ENCODE measurements at places on chromosomes 3 and 15.
A peak's percentile ranks its signal among the peaks of the same experiment; 100 is the strongest.

DNA sequence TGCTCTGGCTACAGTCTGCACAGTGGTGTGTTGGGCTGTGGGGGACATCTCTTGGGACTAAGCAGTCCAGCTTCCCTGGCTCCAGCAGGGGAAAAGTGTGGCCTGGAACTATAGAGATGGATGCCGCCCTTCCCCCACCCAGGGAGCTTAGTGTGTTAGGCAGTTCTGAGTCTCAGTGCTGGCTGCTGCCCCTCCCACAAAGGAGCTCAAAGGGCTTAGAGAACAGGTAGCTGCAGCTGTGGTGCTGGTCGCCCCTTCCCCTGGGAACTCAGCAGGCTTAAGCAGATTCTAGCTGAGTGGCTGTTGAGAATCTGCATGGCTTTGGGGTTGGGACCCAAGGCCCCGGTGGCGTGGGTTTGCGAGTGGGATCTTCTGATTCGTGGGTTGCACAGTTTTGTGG lies 190.8 kb downstream of the PDCD6IP start:
- no peak for ATAC-seq

- ATAC-seq: no peak
Measured at GRCh38 chr15:26874774-26875475, 8.1 kb downstream of the GABRA5 start.

DNA sequence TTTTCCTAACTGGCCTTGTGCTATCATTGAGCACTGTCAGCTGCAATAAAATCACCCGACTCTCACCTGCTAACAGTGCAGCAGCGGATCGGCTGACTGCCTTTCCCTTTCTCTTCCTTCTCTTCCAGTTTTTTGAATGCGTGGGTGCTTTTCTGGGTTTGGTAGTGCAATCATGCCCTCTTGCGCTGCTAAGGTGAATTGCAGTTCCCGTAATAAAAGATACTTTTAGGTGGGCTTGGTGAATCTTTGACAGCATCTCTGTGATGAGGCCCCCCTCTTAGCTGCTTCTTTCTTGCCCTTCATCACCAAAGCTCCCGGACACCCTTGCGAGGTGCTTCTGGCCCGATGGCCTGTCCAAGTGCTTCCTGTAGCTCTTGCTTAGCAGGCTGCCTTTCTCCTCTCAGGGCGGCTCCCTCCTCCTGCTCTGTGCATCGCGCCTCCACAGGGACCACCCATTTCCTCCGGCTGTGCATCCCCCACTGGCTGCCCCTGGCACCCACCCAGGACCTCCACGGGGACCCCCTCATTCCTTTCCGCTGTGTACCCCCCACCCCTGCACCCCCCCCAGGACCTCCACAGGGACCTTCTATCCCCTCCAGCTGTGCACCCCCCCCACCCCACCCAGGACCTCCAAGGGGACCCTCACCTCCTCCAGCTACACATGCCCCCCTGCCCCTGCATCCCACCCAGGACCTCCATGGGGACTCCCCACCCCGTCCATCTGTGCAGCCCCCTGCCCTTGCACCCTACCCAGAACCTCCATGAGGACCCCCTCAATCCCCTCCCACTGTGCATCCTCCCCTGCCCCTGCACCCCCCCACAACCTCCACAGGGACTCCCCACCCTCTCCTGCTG lies 50.8 kb upstream of the RPL32 start:
- ATAC-seq: peak; percentile 66

DNA sequence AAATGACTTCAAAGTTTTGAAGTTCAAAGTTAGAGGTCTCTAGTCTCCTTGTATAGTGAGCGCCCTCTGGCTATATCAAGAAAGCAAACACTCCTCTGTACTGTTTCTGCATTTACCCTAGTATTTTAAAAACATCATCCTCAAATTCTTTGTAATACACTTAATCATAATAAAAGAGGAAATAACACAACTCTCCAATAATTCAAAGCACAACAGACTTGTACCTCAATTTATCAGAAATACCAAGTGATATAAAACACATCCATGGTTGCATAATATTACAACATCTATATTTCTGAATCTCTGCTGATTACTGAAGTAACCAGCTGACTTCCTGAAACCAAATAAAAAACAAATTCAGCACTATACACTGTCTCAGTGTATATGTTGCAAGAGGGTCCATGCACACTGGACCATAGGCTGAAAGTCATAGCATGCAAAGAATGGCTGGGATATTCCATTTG lies 12.5 kb downstream of the PLOD2 start:
- ATAC-seq: 0 out of 3 replicates have a peak, but pooled peaks have one; percentile 35

DNA sequence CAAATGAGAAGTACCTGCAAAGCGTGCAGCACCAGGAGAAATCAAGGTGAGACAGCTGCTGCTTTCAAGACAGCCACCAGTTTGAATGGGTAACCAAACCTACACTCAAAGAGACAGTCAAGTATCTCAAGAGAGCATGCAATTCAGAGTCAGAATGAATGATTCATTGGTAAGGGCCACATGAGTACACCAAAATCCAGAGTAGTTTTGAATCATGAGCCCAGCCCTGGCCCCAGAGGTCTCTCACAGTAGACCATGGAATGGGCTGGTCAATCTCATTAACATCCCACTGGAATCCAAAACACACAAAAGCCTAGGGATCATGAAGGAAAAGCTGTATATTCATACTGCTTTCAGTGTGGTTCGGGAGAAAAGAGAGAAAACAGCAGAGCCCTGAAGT lies 242.8 kb downstream of the TBL1XR1 start:
- no peak for ATAC-seq

DNA sequence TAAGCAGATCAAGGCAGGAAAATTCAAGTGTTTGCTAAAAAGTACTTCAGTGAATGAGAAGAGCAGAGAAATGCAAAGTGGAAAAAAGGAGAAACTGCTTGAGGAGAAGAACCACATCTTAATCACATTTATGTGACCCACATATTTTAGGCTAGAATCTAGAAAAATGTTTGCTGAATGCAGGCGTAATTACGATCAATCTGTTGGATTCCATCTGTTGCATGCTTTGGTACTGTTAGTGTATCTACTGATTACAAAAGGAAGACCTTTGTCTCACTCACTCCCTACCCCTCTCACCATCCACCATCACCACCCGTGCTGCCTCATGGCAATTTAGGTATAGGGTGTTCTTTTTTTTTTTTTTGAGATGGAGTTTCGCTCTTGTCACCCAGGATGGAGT lies 9.7 kb upstream of the TBL1XR1 start:
- no peak for ATAC-seq

DNA sequence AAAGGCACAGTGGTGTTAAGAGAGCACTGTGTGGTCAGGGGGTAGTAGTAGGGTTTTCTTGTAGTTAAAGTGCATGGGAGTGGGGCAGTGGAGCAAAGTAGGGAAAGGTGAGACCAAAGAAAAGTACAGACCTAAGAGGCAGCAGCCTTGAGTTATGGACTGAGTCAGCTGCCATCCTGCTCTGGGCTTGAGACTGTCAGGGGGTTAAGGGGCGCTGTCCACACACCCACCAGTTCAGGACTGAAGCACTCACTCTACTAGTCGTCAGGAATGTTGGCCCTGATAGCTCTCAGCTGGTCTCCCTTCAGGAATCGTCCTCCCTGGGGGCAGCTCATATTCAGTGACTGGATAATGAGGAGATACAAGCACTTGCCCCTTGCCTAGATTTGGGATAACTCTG lies 7.9 kb downstream of the CCR4 start:
- ATAC-seq: 0 out of 3 replicates have a peak, but pooled peaks have one; percentile 46

- peak; percentile 77 for ATAC-seq
Measured at GRCh38 chr3:145776782-145777408, 384.1 kb downstream of the PLOD2 start.

- no peak for ATAC-seq
Measured at GRCh38 chr3:126124896-126125295, 41.0 kb upstream of the SLC41A3 start.

- no peak for ATAC-seq
Measured at GRCh38 chr3:6791161-6791560, 69.8 kb upstream of the GRM7 start.

DNA sequence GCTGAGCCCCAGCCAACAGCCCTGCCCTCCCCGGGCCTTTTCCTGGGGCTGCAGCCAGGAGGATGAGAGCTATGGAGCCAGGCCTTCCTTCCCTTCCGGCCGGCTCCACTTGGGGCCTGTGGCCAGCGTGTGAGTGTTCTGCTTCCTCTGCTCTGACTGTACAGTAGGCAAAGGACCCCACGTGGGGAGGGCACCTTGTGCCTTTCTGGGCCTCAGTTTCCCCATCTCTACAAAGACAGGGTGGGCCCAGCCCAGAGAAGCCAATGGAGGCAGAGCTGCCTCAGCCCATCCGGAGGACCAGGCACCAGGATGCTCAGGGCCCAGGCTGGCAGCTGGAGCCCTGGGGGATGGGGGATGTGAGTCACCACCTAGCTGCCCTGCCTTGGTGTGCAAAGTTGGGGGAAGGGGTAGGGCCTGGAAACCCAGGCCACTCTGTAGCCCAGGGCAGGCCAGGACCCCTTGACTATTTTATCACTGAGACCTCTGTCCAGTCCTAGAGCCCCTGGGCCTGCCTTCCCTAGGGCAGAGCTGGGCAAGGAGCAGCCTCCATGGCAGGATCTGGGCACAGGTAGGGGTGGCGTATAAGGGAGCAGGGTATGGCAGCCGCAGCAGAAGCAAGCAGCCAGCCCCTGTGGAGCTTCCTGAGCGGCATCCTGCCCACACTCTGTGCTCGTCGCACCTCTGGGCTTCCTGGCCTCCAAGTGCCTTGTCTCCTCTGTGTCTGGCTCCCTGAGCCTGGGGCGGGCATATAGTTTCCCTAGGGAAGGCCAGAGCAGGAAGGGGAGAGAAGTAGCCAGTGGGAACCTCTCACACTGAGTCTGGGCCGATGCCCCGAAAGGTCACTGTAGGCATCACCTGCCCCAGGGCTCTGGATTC lies 1.8 kb downstream of the PSTPIP1 start:
- peak; percentile 47 for ATAC-seq

- no peak for ATAC-seq
Measured at GRCh38 chr3:105755121-105755886, 113.5 kb downstream of the CBLB start.

- no peak for ATAC-seq
Measured at GRCh38 chr15:92400980-92401787, 7.5 kb downstream of the ST8SIA2 start.

- no peak for ATAC-seq
Measured at GRCh38 chr15:94683902-94684301, 452.5 kb downstream of the MCTP2 start.

DNA sequence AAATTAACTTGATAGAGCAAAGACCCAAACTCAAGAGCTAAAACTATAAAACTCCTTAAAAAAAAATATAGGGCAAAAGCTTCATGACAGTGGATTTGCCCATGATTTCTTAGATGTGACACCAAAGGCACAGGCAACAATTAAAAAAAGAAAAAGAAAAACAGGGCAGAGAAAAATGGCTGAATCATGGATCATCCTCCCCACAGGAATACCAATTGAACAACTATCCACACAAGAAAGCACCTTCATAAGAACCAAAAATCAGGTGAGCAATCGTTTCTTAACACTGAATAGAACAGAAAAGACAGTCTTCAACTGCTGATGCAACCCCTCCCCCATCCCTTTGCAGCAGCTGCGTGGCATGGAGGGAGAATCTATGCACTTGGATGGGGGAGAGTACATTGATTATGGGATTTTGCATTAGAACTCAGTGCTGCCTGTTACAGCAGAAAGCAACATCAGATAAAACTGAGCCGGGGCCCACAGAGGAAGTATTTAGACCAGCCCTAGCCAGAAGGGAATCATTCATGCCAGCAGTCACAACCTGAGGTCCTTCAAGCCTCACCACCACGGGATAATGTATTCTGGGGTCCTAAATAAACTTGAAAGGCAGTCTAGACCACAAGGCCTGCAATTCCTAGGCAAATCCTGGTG lies 15.7 kb downstream of the C3orf33 start:
- no peak for ATAC-seq

DNA sequence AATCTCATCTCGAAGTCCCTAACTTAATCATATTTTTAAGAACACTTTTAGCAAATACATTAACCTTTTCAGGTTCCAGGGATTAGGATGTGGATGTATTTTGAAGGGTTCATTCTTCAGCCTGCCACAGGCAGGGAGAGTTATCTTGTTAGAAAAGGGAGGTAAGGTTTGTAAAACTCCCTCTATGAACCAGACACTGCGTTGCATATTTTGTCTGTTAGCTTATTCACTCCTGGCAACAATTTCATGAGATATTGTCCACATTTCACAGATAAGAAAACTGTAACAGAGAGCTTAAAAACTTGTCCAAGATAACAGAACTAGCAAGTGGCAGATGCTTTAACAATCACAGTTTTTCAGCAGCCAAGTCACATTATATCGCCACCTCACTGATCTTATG lies 155.4 kb downstream of the DIPK2A start:
- no peak for ATAC-seq

DNA sequence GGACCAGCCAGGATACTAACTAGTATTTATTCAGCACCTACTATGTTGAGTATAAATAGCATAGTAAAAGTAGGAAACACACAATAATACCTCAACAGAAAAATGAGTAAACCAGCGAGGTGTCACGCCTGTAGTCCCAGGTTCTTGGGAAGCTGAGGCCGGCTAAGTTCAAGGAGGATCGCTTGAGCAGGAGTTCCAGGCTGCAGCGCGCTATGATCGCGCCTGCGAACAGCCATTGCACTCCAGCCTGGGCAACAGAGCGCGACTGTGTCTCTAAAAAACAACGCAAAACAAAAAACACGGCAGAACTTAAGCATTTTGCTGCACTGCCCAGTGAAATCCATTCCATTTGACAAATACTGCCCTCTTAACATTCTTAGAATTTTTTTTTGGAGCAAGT lies 1.3 kb upstream of the DENND6A start:
- no peak for ATAC-seq

DNA sequence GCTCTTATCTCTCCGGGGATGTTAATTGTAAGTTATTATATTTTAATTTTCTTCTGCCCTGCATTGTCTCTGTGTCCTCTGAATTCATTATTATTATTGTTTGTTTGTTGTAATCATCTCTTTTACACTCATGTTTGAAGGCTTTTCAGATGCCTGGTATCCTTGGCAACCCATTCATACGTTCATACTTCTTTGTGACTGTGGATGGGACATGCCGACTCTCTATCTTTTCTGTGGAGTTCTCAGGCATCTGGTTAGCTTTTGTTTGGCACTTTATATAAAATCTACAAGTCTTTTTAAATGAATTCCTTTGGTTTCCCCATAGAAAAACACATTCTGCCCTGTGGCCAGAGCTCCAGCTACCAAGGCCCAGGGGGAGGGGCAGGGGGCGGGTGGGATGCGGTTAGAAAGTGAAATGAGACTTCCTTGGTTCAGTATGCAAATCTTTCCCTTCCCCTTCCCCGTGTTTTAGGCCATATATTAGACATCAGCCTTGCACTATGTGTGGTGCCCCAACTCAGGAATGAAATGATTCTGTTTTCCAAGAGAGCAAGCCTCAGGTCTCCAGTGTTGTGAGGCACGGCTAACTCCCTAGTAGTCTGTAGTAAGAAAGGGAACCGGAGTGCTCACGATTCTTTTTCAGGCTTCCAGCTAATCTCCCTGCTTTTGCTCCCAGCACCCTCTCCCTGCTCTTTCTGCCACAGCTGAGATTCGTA lies 79.2 kb downstream of the SST start:
- no peak for ATAC-seq

GRCh38 chr3:73030073-73030597 lies 31.3 kb upstream of the EBLN2 start:
- ATAC-seq: no peak

GRCh38 chr3:120473389-120473788 lies 22.6 kb upstream of the FSTL1 start:
- no peak for ATAC-seq

- ATAC-seq: no peak
Measured at GRCh38 chr15:39414201-39414600, 166.7 kb upstream of the THBS1 start.

GRCh38 chr3:188594139-188594538 lies 440.2 kb downstream of the LPP start:
- peak; percentile 88 for ATAC-seq

Data from SK-N-SH treated with all-trans-retinoic acid at 6 μM for 48 hours (cell line).